ENCODE measurements at places on chromosomes 11 and 22.
A peak's percentile ranks its signal among the peaks of the same experiment; 100 is the strongest.

DNA sequence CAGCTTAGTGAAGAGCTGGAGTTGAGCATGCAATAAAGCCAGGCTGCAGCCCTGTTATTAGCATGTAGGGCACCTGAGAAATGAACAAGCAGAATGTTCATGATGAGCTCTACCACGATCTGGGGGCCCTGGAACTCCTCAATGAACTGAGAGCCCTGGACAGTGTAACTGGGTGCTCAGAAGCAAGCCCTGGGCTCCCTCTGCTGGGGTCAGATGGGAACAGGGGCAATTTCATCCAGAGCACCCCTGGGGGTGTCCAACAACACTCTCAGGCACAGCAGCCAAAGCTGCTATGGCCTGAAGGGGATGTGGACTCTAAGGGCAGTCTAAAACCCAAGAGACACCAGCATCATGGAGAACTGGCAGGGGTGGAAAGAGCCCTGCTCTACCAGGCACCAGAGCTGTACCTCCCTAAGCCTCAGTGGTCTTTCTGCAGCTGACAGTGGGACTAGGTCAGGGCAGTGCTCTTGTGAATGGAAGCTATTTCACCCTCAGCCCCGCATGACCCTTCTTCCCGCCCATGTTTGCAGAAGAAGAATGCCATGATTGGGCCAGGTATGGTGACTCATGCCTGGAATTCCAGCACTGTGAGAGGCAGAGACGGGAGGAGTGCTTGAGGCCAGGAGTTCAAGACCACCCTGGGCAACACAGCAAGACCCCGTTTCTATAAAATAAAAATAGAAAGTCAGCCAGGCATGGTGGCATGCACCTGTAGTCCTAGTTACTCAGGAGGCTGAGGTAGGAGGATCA, 28.9 kb downstream of the THOC5 start:
- peak; percentile 9 for DNase-seq

GRCh38 chr22:31613904-31614296, 48.1 kb downstream of the PISD start:
- no peak for DNase-seq

- DNase-seq: no peak
Observed at GRCh38 chr11:111977146-111978027, 40.2 kb downstream of the DIXDC1 start.

- DNase-seq: no peak
Observed at GRCh38 chr22:26740253-26740652, 82.9 kb downstream of the MIAT start.

- no peak for DNase-seq
Observed at GRCh38 chr11:73812234-73812633, 24.6 kb downstream of the MRPL48 start.

DNA sequence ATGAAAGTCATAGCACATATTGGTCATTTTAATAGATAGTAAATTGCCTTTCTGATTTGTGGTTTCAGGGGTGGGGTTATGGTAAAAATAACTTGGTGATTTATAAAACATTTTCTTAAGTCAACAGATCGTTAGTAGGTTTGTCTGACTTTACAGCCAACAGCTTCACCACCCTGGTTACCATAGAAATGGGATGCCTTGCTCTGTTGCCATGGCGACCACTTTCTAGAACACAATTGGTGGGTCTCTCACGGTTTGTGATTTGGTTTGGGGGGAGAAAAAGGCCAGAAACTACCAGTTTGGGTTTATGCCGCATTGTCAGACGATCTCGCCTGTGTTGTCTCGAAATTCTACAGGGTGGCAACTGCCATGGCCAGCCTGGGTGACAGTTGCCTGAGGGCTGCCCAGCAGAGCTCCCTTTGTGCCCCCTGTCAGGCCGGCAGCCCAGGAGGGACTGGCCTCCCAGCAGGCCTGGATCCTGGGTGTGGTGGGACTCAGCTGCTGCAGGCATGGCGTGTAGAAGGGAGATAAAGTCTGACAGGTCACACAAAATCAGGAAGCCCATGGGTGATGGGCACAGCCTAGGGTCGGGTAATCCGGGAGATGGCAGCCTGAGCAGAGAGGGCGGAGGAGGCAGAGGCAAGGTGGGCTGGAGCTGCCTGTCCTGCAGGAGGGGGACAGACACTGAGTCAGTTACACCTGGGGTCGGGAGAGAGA, 30.9 kb downstream of the KCNC1 start:
- DNase-seq: no peak

DNA sequence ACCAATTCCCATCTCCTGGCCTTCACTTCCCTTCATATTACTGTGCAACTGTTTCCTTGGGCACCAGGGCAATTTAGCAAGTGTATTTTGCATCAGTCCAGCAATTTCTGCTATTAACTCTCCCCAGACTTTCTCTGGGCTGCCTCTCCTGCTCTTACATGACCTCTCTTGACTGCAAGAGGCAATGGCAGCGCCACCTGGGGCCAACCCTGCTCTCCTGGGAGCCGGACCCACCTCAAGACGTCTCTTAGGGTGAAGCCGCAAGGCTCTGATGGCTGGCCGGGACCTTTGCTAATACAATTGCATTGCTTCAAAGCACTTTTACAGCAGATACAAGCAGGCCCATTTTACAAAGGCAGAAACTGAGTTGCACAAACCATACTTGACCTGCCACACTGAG, 360.2 kb downstream of the CADM1 start:
- no peak for DNase-seq

DNA sequence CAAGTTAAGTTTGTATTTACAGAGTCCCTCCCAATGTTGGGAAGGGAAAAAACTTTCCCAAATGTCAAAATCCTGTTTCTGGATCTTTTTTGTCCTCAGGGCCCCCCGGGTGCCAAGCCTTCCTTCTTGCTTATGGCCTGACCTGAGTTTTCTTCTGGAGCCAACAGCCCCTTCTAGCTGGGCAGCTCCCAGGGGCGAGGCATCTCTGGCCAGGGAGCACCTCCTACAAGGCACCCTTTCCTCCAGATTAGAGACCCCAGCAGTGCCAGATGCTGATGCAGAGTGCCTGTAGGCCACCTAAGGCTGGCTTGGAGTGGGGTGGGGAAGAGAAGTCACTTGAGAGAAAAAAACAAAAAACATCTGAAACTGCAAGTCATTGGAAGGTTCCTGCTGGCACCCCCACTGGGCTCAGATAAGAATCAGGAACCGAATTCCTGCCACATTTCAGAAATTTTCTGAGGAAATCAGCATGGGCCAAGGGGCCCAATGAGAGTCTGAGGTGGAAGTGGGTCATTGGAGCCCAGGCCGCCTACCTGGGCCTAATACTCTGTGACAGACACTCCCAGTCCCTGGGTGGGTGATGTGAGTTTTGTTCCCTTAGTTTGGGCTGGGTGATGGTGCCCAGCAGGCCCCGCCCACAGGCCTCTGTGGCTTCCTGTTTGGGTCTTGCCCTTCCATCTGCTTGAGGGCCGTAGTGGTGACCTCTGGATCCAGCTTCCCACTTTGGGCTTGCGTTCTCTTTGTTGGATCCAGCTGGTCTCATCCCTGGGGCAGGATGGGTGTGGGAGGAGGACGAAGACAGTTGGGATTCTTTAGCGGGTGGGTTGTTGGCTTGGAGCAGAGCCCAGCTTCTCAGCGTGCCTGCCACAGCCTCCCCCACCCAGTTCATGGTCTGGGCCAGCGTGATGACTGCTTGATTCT, 40.6 kb downstream of the PARVA start:
- DNase-seq: peak; percentile 77

DNA sequence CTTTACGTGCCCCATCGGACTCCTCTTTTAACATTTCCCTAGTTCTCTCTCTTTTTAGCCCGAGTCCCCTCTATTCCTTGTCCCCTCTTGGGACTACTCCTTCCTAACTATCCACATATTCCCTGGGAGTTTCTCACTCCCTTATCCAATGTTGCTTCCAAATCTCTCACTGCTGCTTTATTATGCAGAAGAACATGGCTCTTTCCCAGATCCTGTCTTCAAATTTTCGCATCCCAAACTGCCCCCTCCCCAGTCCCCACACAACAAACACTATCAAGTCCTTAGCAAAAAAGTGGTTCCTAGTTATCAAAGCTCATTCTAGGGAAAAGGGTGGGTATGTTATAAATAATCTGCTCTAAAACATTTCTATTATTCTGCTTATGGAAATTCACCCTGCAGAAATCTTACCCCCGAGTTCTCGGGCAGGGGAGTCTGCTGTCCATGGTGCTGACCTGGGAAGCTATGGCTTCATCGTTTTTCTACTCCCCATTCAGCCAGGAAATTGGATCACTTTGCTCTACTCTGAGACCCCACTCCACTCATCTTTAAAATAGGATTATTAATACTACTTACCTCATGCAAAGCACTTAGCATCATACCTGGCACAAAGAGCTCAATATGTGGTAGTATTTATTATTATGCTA, 393.5 kb downstream of the BUD13 start:
- DNase-seq: peak; percentile 6

All from A172 (cell line).